ENCODE measurements at places on chromosomes 5 and 9.

DNA sequence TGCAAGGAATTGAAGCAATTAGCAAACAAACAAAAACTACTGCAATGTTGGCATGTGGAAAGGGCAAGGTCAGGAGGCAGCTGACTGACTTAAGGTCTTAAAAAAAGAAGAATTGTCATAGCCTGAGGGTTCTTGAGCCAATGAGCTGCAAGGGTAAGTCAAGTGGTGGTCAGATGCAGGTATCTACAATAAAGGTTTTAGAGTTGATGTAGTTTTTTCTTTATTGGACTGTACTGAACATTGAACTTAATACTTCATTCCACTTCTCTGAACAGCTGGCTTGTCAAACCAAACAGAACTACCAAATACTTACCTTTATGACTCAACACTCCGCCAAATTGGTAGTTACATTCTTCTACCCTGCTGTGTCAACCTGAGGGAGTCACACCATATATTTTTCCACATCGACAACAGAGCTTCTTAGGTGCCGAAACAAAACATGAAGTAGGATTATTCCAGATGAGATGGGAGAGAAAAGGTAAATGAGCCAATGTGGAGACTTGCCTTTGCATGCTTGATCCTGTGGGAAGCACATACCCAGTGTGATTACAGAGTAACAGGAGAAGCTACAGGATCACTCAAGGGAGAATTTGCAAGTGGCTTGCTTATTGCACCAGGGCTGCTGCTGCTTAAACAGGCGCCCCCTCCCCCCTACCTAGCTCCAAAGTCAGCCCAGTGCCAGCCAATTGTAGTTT lies 35.3 kb downstream of the EQTN start:
- DNase-seq, result no peak

DNA sequence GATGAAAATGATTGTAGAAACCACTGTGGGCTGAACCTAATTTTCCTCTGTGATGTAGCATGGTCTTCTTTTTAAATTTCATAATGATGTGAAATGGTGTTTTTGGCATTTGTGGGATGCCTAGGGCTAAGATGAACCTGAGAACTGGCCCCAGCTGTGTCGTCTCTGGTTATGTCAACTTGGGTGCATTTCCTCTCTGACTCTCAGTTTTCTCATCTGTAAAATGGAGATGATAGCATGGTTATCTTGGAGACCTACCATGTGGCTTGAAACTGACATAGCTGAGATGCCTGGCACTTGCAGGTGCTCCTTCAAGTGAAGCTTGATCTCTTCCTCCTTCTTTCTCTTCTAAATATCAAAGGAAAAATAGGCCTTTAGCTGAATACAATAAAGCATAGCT lies 77.8 kb downstream of the BOD1 start:
- DNase-seq, result no peak

DNA sequence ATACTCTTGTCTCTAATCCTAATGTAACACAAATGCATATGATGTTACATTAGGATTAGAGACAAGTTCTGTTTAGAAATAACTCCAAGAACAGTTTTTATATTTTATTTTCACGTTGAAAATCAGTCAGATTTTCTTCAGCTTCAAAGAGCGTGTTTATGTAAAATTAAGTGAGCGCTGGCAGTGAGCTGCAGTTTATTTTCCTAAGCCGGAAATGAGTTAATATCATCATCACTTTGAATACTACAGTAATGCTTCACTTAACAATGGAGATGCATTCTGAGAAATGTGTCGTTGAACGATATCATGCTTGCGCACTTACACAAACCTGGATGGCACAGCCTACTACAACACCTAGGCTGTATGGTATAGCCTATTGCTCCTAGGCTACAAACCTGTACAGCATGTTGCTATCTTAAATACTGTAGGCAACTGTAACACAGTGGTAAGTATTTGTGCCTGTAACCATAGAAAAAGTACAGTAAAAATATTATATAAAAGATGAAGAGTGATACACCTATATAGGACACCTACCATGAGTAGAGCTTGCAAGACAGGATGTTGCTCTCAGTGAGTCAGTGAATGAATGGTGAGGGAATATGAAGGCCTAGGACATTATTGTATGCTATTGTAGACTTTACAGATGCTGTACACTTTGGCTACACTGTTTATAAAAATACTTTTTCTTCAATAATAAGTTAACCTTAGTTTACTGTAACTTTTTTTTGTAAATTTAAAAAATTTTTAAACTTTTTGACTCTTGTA lies 65.9 kb upstream of the C5orf46 start:
- no peak for DNase-seq

DNA sequence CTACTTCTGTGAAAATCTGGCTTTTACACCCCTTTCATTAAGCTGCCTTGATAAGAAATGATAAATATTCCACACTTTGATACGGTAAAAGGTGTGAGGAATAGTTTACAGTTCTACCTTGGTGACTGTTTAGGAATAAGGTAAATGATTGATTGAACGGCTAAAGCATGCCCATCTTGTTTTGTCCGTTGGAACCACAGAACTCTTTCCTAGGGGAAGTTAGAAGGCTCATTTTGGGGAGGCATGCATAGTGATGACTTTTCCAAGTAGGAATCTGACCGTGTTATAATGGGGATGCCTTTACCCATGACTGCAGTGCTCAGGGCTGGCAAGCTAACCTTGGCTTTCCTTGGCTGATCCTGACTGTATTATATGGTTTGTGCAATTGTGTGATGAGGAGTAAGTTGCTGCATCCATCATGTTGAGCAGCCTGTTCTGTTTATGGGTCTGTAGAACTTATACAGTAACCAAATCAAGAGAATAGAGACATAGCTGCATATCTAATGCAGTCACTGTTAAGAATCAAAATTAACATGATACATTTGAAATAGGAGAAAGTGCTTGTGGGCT lies 24.5 kb downstream of the PCSK5 start:
- DNase-seq, result no peak

- DNase-seq, result no peak
Measured at GRCh38 chr5:40828021-40828631, 6.9 kb downstream of the RPL37 start.

DNA sequence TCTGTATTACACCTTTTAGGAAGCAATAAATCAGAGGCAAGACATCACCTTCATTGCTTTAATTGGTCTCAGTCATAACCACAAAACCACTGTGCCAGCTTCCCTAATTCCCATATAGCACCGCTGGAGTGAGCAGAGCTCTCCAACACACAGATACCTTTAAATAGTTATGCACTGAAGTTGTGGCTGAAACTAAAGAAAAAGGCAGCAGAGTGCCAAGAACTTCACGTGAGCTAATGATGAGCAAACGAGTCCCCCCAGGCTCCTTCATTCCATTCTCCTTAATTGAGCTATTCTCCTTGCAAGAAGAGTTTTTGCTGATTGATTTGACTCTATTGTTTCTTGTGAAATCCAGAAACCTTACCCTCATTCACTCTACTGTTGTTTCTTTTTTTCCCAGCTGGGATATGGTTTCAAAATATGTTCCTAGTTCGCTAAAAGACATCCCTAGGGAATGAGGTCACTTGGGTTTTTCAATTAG lies 501.5 kb downstream of the SPATA31D1 start:
- DNase-seq, result no peak

GRCh38 chr9:81798606-81799005 lies 109.3 kb upstream of the TLE1 start:
- no peak for DNase-seq

- DNase-seq, result peak; percentile 74
Measured at GRCh38 chr5:134526483-134527155, 1.1 kb downstream of the JADE2 start.

Data from activated CD8-positive, alpha-beta memory T cell treated with anti-CD3 and anti-CD28 coated beads for 48 hours (primary cell).